ENCODE measurements at places on chromosomes 4 and X.

- DNase-seq: no peak
Observed at GRCh38 chr4:119125931-119126330, 9.7 kb upstream of the MYOZ2 start.

GRCh38 chr4:146247356-146247755 lies 33.0 kb downstream of the REELD1 start:
- DNase-seq: no peak

- DNase-seq: no peak
Observed at GRCh38 chr4:22170353-22170752, 221.8 kb upstream of the KCNIP4 start.

DNA sequence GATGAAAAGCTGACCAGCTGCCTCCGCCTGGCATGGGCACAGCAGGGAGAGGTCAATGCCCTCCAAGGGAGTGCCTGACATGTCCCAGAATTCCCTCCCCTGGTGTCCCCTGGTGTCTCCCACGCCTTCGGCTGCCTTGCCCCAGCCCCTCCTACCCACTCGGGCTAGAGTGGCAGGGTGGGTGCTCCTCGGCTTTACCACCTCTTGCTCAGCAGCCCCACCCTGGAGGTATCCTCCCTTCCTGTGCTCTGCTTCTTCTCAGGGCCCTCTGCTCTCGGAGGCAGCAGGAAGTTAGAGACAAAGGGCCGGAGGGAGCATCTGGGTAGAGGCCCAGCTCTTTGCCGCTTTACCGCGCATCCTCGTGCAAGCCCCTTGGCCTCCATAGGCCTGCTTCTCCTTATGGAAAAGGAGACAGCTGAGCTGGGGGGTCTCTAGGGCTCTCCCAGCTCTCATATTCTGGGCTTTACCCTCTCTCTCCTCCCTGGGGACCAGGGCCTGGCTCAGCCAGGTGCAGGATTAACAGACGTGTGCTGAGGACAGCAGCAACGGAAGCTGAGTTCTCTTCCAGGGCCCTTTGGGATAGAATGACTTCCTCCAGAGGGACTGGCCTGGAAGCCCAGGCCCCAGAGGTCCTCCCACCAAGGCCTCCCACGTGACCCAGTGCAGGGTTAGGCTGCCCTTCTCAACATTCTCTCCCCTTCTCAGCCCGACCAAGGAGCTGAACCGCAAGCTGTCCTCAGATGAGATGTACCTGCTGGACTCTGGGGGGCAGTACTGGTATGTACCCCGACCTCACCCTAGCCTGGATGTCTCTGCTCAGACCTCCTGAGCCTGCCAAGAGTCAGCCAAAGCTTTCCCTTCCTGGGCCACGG lies 17.2 kb downstream of the XPNPEP2 start:
- DNase-seq: no peak

DNA sequence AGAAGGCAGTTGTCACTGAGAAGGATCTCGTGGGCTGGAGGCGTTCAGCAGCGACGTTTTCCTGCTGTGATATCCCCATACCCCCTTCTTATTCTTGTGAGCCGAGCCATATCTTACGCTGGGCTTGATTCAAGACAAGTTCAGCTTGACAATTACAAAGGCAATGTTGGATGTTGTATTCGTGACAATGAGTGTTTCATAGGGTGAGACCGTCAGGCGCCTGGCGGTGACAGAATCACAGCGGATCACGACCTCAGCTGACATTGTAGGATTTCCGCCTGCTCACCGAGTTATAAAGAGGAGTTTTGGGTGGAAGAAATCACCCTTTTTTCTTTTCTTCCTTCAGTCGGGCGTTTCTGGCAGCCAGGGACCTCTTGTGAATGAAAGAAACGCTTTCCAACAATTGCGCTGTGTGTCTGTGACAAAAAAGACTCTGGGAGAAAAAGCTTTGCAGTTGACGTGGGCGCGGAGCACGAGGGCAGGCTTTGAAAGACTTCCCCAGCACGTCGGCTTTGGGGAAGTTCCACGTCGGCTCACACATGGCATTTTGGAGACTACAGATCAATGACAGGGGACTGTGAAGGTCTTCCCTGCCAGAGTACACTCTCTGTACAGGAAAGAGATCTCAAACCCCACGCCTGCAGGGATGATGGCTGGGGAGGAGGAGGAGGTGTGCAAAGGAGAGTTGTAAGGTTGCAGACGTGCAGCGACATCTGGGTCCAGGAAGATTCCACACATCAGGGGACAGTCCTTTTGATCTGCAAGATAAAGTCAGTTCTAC lies 135.4 kb downstream of the CRLF2 start:
- no peak for DNase-seq

DNA sequence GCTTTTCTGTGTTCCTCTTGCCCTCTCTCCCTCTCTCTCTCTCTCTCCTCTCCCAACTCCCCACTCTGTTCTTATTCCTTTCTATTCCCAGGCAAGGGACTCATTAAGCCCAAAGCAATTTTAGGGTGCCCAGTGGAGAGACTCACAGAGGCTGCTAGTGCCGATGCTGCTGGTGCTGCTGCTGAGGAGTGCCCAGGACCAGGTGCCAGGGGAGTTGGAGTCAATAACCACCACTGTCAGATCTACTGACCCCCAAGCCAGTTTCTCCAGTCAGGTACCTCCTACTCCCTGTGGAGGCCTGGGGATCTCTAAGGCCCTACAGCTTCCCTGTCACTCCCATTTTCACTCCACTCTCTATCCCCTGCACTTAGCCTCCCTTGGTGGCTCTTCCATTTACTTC lies 54.2 kb upstream of the LAS1L start:
- DNase-seq: no peak

GRCh38 chr4:8387615-8388527 lies 52.7 kb downstream of the ACOX3 start:
- no peak for DNase-seq

Data from NCI-H345 (cell line).